Globus pallidus (tissue), 1 donor: ENCODE measurements at places on chromosomes 5 and 9.
A peak's percentile ranks its signal among the peaks of the same experiment; 100 is the strongest.

DNA sequence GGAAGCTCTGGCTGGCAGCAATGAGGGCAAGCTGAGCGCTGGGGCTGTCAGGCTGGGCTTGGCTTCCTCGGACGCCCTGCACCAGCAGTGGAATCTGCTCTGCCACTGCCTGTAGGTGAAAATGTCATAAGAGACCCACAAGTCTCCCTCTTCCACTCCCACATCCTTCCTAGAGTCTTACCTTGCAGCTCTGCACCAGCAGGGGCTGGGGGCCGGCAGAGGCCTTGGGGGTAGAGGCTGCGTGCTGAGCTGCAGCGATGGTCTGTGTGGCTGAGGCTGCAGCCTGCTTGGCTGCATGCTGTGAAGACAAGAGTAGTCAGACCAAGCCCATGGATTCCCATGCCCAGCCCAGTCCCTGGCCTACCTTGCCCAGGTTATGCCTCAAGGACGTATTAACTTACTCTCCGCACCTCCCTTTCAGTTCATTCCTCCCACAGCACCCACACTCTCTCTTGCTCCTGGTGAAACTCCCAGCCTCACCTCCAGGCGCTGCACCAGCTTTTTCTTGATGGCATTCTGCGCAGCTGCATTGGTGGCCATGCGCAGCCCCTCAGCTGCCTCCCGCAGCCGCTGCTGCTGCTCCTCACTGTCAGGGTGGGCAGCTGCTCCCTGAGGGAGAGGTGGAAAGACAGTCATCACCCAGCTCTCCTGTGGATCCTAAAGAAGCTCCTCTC lies 17.3 kb downstream of the TLN1 start:
- no peak for DNase-seq

GRCh38 chr5:125505115-125505514 lies 758.7 kb upstream of the ZNF608 start:
- DNase-seq: no peak

- DNase-seq: no peak
Observed at GRCh38 chr5:127934791-127935256, 148.7 kb upstream of the SLC12A2 start.

- peak; percentile 89 for DNase-seq
Observed at GRCh38 chr5:178626484-178627258, at the start of gene CLK4. Gene CLK4 (minus strand): TSS chr5:178627050. CDS start chr5:178623416, 3,634 bp downstream.

DNA sequence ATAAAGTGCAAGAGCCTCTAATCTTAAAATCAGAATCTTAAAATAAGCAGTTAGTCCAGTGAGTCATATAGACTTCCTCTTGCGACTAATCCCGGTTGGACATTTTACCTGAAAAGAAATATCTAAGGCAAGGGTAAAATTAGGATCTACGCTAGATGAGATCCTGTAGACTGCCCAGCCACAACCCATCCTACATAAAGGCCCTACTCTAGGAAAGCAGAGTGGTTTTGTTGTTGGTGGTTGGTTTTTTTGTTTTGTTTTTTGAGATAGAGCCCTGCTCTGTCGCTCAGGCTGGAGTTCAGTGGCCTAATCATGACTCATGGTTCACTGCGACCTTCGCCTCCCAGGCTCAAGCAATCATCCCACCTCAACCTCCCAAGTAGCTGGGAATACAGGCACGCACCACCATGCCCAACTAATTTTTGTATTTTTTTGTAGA lies 6.9 kb downstream of the TSC1 start:
- no peak for DNase-seq

- DNase-seq: no peak
Observed at GRCh38 chr9:6779417-6780241, 21.9 kb downstream of the KDM4C start.

- DNase-seq: peak; percentile 18
Observed at GRCh38 chr9:76643399-76644117, 120.7 kb upstream of the PCA3 start.

- no peak for DNase-seq
Observed at GRCh38 chr9:33320568-33321261, 30.4 kb downstream of the NFX1 start.

DNA sequence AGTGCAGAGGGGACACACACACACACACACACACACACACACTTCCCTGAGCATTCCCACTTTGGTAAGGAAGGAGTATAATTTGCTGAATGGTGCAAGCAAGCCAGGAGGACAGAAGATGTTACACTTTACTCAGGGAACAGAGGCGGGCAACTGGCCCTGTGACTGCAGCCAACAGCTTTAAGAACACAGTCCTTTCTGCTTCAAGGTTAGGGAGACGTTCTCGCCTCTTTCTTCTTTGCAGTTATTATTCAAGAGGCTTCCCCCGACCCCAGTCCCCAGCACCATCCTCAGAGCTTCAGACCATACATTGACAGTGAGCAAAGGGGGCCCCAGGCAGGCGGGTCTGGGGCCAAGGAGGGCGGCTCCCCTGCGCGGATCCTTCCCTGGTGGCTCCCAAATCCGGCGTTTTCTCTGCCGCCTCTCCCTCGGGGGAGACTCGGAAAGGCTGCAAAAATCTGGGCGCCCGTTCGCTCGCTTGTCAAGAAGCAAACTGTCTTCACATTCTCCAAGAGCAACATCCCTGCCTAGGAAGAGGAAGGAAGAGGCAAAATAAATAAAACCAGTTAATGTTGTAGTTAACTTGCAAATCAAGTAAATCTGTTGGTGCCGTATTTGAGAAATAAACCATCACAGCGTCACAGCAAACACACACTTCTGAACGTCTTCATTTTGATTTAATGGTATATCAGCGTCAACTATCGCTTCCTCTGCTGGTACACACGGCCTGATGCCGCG lies 3.8 kb upstream of the LHX2 start:
- DNase-seq: no peak

- no peak for DNase-seq
Observed at GRCh38 chr9:33051144-33051543, 25.3 kb downstream of the SMU1 start.

- DNase-seq: no peak
Observed at GRCh38 chr5:133930061-133930812, 38.2 kb downstream of the C5orf15 start.

DNA sequence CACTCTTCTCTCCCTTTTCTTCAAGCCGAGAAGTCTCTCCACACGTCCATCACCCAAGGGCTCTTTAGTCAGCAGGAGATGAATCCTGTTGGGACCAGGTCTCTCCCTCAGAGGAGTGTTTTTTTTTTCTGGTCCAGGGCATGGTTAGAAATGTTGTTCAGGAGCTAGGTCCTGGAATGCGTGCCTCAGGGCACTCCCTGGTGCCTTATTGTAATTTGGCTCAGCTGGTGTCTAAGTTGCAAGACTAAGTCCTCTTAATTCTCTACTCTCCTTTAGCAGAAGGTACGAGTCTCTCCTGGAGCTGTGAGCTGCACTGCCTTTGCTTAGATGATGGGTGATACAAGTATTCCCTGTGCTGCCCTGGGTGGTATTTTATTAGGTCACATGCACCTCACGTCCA lies 111.9 kb downstream of the CNTLN start:
- DNase-seq: no peak

DNA sequence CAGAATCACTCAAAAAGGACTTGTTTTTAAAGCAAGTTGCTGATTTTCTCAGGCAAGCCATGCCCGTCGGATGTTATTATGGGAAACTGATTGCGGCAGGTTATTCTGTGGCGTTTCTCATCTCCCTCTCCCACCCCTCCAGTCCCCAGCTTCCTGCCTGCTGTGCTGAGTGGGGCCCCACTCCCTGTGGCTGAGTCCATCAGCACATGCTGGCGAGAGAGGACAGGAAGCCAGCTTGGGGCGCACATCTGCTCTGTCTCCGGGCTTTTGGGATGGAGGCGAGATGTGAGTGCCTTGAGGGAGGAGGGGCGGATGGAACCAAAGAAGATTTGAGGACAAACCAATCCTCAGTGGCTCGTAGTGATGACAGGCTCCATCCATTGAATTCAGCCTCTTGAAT lies 108.0 kb downstream of the DAPK1 start:
- no peak for DNase-seq

GRCh38 chr5:81609810-81610375 lies 141.0 kb downstream of the SSBP2 start:
- no peak for DNase-seq

- DNase-seq: no peak
Observed at GRCh38 chr5:32195265-32195664, 21.1 kb upstream of the GOLPH3 start.
